ENCODE measurements at places on chromosomes 12 and 14. TPM values are rescaled to one million over a fixed set of nuclear protein-coding genes. Genes with fewer than 3 reads are reported as not detected.

The PZP gene
- 0.79 TPM for total RNA-seq

The CHPT1 gene
- total RNA-seq, result 105 TPM

The LRRIQ1 gene
- total RNA-seq, result 3.0 TPM

The CLEC7A gene
- total RNA-seq, result 4.8 TPM

The GALNT9 gene
- total RNA-seq, result not detected

The OR6S1 gene
- total RNA-seq, result not detected

The CDC42BPB gene
- 157 TPM for total RNA-seq

The KRT8 gene
- total RNA-seq, result 43.8 TPM

The HOXC5 gene
- not detected for total RNA-seq

The PLEKHG7 gene
- 1.5 TPM for total RNA-seq

The PRDM4 gene
- total RNA-seq, result 5.6 TPM

The FAIM2 gene
- total RNA-seq, result 9.6 TPM

The FOXM1 gene
- not detected for total RNA-seq

The MMP19 gene
- total RNA-seq, result 15.9 TPM

The HNRNPA1 gene
- total RNA-seq, result 1,088 TPM

The C12orf76 gene
- 35.5 TPM for total RNA-seq

The LARP4 gene
- 69.1 TPM for total RNA-seq

The B4GALNT3 gene
- 29.2 TPM for total RNA-seq

The NFATC4 gene
- 187 TPM for total RNA-seq

The LPAR5 gene
- total RNA-seq, result not detected

The MGST1 gene
- 29.0 TPM for total RNA-seq

The SOAT2 gene
- total RNA-seq, result not detected

The FGD6 gene
- total RNA-seq, result 7.6 TPM

The MORN3 gene
- 0.27 TPM for total RNA-seq

The ANP32D gene
- not detected for total RNA-seq

The PRMT5 gene
- total RNA-seq, result 126 TPM

The TEDC1 gene
- 0.51 TPM for total RNA-seq

The TAS2R50 gene
- 20.0 TPM for total RNA-seq

The DPPA3 gene
- not detected for total RNA-seq

The ZFHX2 gene
- total RNA-seq, result 0.35 TPM

The KRT78 gene
- total RNA-seq, result not detected

The FMNL3 gene
- 3.3 TPM for total RNA-seq

The TEX52 gene
- total RNA-seq, result not detected

The SERPINA10 gene
- total RNA-seq, result not detected

The TUBA1B gene
- total RNA-seq, result 374 TPM

The FAM186B gene
- total RNA-seq, result not detected

The INSM2 gene
- total RNA-seq, result not detected

The TECPR2 gene
- total RNA-seq, result 14.6 TPM

The COX8C gene
- total RNA-seq, result not detected

The SLCO1B3 gene
- total RNA-seq, result not detected

Data from uterus (tissue), 4 donors.